ENCODE measurements at places on chromosomes 16 and 17. TPM values are rescaled to one million over a fixed set of nuclear protein-coding genes. Genes with fewer than 3 reads are reported as not detected.

The ATF7IP2 gene
- total RNA-seq, result not detected

The CLEC18A gene
- 25.2 TPM for total RNA-seq

The TMEM219 gene
- total RNA-seq, result 49.2 TPM

The INTS2 gene
- 2.2 TPM for total RNA-seq

The PRR29 gene
- total RNA-seq, result 1.5 TPM

The GSG1L gene
- total RNA-seq, result not detected

The KRT36 gene
- not detected for total RNA-seq

DNA sequence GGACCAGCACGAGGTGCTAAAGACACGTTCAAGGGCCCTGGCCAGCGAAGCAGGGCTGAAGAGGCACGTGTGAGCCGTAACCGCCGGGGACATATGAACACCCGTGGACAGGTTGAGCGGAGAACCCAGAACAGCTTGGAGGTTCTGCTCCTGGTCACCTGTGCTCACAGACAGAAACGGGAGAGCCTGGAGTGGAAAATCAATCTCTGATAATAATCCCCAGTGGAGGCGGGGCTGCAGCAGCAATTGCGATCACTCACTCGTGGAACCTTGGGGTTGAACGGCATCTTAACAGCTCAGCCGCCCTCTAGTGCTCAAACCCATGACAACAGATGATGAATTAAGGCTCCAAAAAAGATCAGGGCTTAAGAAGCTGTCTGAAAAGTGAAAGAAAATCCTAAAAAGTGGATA lies 25.6 kb downstream of the WIPI1 start:
- DNase-seq, result no peak
- no peak overlapping the region for H3K27ac ChIP-seq
- H3K27me3 ChIP-seq, result no peaks in the 10 kb centered on the region
- H3K4me1 ChIP-seq, result no peaks in the 10 kb centered on the region
- peaks cover 92% of the 10 kb centered on the region for H3K36me3 ChIP-seq
- H3K4me3 ChIP-seq, result no peak overlapping the region

DNA sequence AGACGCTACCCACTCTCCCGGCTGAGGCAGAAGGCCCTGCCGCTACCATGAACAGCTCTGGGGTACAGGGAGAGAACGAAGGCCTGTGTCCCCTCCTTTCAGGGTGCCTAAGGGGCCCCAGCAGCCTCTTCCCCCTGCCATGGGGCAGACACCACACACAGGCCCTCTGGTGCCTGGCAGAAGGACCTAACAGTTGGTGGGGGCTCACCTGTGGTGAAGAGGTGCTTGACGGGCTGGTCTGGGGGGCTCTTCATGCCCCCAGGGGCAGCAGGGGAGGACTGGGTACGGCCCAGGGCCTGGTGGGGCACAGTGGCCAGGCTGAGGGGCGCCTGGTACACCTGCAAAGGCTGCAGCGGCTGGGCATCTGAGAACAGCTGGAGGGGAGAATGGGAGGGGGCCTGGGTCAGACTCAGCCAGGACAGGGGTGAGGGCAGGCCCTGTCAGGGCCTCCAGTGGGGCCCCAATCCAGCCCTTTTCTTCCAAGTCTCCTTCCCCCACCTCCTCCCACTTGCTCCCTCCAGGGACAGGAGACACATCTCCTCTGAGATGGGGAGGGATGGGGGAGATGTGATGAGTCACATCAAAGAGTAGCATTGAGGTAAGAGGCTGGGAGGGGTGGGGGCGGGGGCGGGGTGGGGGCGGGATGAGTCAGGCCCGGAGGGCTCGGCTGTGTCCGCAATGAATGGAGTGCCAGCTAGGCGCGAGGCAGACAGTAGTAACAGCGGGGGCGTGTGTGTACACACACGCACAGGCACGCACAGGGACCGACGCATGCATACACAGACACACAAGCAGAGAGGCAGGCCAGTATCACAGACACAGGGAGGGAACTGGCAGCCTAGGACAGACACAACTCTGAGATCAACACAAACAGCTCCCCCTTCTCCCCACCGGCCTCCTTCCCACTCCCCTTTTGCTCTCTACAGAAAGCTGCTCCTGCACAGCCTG lies 16.1 kb downstream of the G6PC3 start:
- no peak for DNase-seq
- peak overlapping the region; percentile 69 for H3K27ac ChIP-seq
- H3K4me3 ChIP-seq, result no peak overlapping the region
- H3K27me3 ChIP-seq, result no peaks in the 10 kb centered on the region
- peaks cover 97% of the 10 kb centered on the region for H3K36me3 ChIP-seq

DNA sequence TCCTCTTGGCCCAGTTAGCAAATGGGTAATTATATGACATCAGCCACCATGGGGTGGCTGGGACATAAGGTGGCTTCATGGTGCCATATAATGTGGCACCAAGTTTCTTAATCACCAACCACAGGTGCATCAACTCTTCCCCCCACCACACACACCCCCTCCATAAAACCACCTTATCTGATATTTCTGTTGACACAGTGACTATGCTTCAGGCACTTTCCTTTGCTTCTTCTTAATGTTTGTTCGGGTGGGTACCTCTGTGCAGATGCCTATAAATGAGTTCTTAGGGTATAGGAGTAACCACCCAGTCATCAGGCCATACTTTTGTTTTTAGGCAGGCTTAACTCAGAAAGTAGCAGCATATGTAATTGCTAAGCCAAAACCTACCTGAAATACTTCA lies 29.5 kb downstream of the RNF43 start:
- H3K27ac ChIP-seq, result no peak overlapping the region
- no peaks in the 10 kb centered on the region for H3K27me3 ChIP-seq
- H3K4me3 ChIP-seq, result no peak overlapping the region
- no peaks in the 10 kb centered on the region for H3K4me1 ChIP-seq

DNA sequence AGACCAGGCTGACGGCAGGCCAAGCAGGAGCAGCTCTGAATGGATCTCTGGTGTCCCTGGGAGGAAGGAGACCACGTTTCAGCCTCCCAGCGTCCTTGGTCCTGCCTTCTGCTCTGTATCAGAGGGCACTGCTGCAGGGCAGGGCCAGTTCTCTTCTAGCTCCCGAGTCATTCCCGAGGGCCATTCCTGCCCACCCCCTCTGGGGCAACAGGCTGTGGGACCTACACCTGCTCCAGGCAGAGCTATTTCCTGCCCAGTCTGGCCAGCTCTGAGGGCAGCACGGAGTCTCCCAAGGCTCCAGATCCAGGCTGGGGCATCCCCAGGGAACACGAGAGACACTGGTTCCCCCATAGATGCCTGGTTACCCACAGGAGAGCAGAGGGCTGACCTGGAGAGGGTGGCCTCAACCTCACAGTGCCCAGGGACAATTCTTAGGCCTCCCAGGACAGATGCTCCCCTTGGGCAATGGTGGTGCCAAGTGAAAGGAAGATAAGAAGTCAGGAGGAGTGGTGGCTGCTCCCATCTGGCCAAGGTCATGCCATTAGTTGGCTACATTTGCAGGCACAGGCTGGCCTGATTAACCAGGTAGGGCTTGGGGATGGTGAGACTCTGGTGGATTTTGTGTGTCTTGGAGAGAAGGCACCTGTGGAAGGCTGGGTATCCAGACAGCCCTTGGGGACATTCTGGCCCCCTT lies 2.0 kb downstream of the WFIKKN2 start:
- H3K4me3 ChIP-seq, result no peak overlapping the region
- no peaks in the 10 kb centered on the region for H3K4me1 ChIP-seq
- no peak overlapping the region for H3K27ac ChIP-seq
- no peaks in the 10 kb centered on the region for H3K36me3 ChIP-seq
- DNase-seq, result peak; percentile 56

GRCh38 chr16:1188432-1189189 lies 35.7 kb downstream of the CACNA1H start:
- H3K27me3 ChIP-seq, result no peaks in the 10 kb centered on the region
- no peak overlapping the region for H3K27ac ChIP-seq
- no peaks in the 10 kb centered on the region for H3K36me3 ChIP-seq

DNA sequence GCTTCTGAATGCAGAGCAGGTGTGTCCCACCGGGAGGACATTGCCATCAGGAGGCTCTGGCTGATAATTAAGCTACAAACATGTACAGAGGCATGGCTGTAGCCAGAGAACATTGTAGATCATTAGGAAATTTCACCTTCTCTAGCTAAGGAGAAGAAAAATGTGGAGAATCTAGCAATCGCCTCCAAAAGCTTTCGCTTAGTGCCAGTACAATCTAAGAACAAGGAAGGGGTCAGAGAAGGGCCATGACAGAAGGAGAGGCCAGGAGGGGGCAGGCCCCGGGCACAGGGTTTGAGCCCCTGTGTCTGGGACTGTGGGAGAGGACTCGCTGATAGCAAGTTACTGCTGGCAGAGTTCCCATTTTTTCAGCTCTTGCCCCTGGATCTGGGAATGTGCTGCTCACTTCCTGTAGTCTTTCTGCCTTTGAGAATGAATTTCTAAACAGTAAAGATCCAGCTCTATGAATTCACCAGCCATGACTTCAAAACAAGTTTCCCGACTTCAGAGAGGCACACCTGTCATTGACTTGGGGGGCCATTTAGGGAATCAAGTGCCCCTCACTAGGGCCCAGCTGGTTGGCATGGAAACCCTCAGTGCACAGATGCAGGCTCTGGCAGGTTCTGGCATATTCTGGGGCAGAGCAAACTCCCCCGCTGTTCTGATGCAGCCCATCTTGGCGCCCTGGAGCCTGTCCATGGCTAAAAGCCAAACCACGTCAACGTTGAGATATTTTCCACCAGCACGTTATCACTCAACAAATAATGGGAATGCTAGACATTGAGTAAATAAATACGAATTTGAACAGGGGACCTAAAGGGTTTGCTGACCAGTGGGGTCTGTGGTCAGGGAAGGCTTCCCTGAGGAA lies 59.5 kb upstream of the CACNG4 start:
- H3K4me1 ChIP-seq, result no peaks in the 10 kb centered on the region
- no peak overlapping the region for H3K27ac ChIP-seq
- H3K27me3 ChIP-seq, result no peaks in the 10 kb centered on the region
- DNase-seq, result no peak

- H3K27ac ChIP-seq, result no peak overlapping the region
- no peaks in the 10 kb centered on the region for H3K27me3 ChIP-seq
- no peaks in the 10 kb centered on the region for H3K4me1 ChIP-seq
- no peak overlapping the region for H3K4me3 ChIP-seq
- no peaks in the 10 kb centered on the region for H3K36me3 ChIP-seq
These were observed 10.9 kb downstream of the KRT37 start for GRCh38 chr17:41413353-41413957.

GRCh38 chr17:70795620-70796019 lies 626.3 kb downstream of the KCNJ2 start:
- no peak overlapping the region for H3K4me3 ChIP-seq
- no peaks in the 10 kb centered on the region for H3K4me1 ChIP-seq
- no peaks in the 10 kb centered on the region for H3K27me3 ChIP-seq
- DNase-seq, result no peak
- H3K27ac ChIP-seq, result no peak overlapping the region
- H3K36me3 ChIP-seq, result no peaks in the 10 kb centered on the region

GRCh38 chr16:68339214-68339613 lies 28.4 kb downstream of the PRMT7 start:
- no peak overlapping the region for H3K4me3 ChIP-seq
- peaks cover 82% of the 10 kb centered on the region for H3K36me3 ChIP-seq
- no peaks in the 10 kb centered on the region for H3K4me1 ChIP-seq
- H3K27me3 ChIP-seq, result no peaks in the 10 kb centered on the region
- no peak for DNase-seq

DNA sequence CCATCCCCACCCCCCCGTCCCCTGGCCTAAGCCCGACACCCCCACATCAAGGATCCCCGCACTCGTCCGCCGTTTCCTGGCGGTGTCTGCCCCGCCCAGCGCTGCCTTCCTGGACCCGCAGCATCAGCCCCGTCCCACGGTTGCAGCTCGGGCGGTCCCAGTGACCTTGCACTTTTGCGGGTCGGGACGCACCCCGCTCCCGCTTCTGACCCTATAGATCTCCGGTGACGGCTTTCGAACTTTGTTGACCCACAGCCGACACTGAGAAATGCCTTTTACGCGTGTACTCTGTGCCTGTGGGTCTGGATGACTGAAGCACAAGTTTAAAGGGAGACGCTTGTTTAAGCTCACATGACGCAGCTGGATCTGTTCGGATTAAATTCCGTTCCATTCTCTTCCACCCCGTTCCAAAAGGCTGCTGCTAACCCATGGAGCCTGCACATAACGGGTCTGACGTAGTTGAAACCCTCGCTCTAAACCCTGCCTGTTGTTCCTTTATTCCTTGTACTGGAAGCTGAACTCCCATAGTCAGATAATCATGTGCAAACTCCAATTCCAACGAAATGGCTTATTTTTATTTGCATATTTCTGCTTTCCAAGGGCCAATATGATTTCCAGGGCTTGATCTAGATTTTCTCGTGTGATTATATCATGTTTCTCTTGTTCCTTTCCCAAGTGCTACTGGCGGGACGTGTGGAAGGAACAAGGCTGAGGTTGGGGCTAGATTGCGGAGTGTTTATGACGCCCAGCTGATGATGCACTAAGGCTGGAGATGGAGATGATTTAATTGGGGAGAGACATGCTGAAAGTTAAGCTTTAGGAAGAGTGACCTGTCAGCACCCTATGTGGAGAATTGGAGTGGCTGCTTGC lies 834 bp downstream of the FLYWCH1 start:
- DNase-seq, result no peak
- peak overlapping the region; percentile 73 for H3K4me3 ChIP-seq
- peak overlapping the region; percentile 83 for H3K27ac ChIP-seq
- H3K27me3 ChIP-seq, result no peaks in the 10 kb centered on the region

DNA sequence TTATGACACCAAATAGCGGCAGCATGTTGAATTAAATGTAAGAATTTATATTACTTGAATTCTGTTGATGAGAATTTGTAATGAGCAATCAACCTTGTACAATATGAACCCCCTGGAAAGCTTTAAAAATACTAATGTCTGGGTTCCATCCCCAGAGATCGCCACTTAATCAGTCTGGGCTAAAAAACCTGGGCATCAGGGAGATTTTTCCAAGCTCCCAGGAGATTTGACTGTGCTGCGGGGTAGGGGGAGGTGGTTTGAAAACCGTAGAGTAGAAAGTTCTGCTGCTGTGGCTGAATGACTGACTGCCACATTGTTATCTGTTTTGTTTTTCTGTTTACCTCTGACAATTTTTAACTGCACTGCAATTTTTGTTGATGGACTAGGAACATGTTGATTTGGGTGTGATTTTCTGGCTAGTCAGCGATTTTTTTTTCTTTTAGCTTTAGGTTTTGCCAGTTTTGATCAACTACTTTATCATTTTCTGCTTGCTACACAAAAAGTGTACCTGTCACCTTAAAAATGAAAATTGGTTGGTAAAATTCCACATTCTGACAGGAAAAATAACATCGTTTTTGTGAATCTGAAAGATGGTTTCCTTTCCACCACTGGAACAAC lies 79.3 kb downstream of the PCTP start:
- H3K4me1 ChIP-seq, result no peaks in the 10 kb centered on the region
- no peaks in the 10 kb centered on the region for H3K36me3 ChIP-seq
- DNase-seq, result no peak
- H3K27ac ChIP-seq, result no peak overlapping the region

DNA sequence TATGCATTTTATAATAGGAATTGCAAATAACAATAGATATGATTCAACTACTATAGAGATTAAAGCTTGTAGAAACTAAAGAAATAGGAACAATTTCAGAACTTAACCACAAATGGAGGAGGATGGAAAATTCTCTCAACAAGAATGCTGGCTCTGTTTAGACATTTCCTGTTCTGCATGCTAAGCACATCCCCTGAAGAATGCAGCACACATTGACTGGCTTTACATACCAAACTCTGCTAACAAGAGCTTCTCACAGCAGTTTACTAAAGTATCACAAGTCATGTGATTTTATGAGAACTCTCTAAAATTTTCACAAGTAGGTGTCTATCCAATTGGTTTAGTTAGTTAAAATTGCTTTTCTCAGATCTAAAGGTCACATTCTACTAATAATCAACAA lies 85.2 kb downstream of the SPAG9 start:
- peaks cover 7% of the 10 kb centered on the region for H3K36me3 ChIP-seq
- no peak overlapping the region for H3K4me3 ChIP-seq
- H3K4me1 ChIP-seq, result no peaks in the 10 kb centered on the region
- no peak overlapping the region for H3K27ac ChIP-seq
- DNase-seq, result no peak

GRCh38 chr17:3963237-3964201 lies 718 bp downstream of the ATP2A3 start:
- H3K36me3 ChIP-seq, result no peaks in the 10 kb centered on the region
- peaks cover 25% of the 10 kb centered on the region for H3K4me1 ChIP-seq
- H3K27ac ChIP-seq, result peak overlapping the region; percentile 12
- H3K27me3 ChIP-seq, result no peaks in the 10 kb centered on the region
- DNase-seq, result no peak

Measured in ascending aorta (tissue), 2 donors.